Stimulated activated CD8-positive, alpha-beta memory T cell treated with anti-CD3 and anti-CD28 coated beads, Interleukin-15, amount 100 ng/mL, for 48 hours (primary cell): ENCODE measurements at places on chromosomes 6 and 20.

DNA sequence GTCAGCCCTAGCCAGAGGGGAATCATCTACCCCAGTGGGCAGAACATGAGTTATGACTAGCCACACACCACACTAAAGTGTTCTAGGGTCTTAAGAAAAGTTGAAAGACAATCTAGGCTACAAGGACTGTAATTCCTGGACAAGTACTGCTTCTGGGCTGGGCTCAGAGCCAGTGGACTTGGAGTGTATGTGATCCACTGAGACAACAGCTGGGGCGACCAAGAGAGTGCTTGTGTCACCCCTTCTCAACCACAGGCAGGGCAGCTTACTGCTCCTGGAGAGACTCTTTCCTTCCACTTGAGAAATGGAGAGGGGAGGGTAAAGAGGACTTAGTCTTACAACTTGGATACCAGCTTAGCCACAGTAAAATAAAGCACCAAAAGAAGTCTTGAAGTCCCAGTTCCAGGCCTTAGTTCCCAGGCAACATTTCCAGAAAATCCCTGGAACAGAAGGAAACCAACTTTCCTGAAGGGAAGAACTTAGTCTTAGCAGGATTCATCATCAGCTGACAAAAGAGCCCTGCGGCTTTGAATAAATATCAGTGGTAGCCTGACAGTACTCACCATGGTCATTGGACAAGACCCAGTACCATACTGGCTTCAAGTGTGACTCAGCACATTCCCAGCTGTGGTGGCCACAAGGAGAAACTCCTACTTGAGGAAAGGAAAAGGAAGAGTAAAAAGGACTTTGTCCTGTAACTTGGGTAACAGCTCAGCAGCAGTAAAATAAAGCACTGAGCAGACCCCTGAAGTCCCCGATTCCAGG, 355.1 kb upstream of the ADGRB3 start:
- DNase-seq = no peak

GRCh38 chr6:156160795-156161165, 616.4 kb upstream of the ARID1B start:
- DNase-seq = no peak

- peak; percentile 9 for DNase-seq
Observed at GRCh38 chr6:52635049-52635577, 35.8 kb upstream of the TMEM14A start.

DNA sequence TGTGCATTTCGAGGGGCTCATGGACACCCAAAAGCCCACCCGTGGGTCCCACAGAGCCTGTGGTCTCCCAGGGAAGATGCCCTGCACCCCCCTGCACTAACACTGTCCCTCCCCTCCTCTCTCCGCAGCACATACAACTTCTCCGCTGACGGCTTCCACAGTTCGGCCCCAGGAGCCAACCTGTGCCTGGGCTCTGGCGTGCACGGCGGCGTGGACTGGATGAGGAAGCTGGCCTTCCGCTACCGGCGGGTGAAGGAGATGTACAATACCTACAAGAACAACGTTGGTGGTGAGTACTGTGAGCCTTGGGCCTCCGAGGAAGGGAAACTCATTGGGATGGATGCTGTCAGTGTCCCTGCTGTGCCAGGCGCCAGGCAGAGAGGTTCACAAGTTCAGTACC, 183.9 kb downstream of the ZMYND8 start:
- DNase-seq = no peak

DNA sequence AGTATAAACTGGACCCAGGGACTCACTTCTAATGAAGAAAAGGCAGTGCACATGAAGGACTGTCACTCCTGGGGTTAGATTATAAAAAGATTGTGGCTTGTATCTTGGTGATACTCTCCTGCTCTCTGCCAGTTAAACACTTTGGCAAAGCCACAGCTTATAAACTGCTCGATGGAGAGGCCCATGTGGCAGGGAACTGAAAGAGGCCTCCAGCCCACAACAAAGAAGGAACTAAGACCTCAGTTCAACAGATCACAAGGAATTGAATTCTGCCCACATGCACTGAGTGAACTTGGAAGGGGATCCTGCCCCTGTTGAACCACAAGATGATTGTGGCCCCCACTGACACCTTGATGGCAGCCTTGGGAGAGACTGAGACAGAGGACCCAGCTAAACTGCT, 363.8 kb downstream of the CBLN4 start:
- DNase-seq = no peak

GRCh38 chr20:63288581-63289251, 4.3 kb upstream of the COL20A1 start:
- no peak for DNase-seq

- DNase-seq = no peak
Observed at GRCh38 chr6:108291091-108291490, 3.8 kb upstream of the AFG1L start.

- DNase-seq = no peak
Observed at GRCh38 chr6:14517516-14518105, 400.0 kb downstream of the CD83 start.

GRCh38 chr6:12007473-12007872, 4.6 kb upstream of the HIVEP1 start:
- DNase-seq = no peak

DNA sequence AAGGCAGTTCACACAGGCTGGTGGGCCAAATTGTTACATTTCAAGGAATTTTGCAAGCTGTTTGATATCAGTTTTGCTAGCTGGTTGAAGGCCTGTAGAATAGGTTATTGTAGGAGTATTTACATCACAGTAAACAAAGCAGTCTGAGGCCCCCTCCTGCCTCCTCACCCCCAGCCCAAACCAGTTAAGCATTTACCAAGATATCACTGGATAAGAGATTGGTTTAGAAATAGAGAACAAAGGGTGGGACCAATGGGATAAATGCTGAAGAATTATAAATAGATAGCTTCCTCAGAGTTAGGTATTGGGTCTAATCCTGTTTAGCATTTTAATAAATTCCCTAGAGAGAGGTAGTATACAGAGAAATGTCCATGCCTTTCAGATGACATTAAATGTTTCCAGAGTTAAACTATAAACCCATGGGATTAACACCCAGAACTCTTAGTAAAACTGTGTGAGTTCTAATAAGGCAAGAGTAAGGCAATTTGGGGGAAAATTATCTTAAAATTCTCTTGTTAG, 2.3 kb upstream of the PHACTR2 start:
- no peak for DNase-seq

GRCh38 chr20:44181611-44182010, 5.4 kb downstream of the JPH2 start:
- no peak for DNase-seq

- DNase-seq = no peak
Observed at GRCh38 chr6:135403584-135403983, 94.0 kb downstream of the AHI1 start.

GRCh38 chr20:42406826-42407225, 782.9 kb downstream of the PTPRT start:
- DNase-seq = no peak

GRCh38 chr6:5361396-5361795, 100.1 kb downstream of the FARS2 start:
- no peak for DNase-seq

- no peak for DNase-seq
Observed at GRCh38 chr6:157223021-157223430, 100.3 kb downstream of the TMEM242 start.

GRCh38 chr20:51749674-51750036, 18.5 kb downstream of the ATP9A start:
- no peak for DNase-seq

DNA sequence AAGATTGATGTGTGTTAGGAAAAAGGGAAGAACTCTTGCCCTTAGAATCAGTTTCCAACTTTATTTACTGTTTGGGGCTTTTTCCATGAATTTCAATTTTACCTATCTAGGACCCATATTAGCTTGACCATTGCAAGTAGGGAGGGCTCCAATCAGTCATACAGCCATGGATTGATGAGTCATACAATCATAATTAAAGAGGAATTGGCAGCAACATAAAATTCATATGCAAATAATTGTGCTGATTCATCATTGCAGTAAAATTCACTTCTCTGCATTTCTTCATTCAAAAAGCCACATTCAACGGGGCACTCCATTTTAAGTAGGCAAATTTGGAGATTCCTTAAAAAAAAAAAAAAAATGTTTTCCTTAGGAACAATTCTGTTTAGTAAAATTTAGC, 1016.4 kb downstream of the KIF16B start:
- no peak for DNase-seq

- no peak for DNase-seq
Observed at GRCh38 chr6:37454420-37455140, 21.6 kb downstream of the CMTR1 start.
